ENCODE measurements at places on chromosomes 2 and 18.

- no peak for DNase-seq
These were observed 5.7 kb downstream of the SERPINB8 start for GRCh38 chr18:63975628-63976027.

DNA sequence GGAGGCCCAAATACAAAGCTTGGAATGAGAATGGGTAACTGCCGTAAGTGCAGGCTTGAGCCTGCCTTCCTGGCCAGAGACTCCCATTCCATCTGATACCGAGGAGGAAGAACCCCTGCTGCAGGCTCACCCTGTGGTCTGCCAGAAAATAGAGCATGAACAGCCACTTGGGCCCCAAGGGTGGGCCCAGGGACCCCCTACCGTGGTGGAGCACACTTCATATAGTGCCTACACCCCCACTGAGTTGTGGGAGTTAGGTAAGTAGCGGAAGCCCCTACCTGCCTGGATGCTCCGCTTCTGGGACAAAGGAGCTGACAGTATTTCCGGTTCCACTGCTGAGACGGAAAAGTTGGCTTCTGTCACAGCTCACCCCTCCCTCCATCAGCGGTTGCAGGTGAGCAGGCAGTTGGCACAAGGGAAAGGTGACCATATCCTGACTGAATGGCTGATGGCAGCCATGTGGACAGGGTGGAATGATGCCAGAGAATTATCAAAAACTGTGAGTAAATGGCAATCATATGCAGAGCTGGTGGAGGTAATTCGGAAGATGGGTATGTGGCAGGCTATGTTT is 11.5 kb upstream of the C2orf42 start:
- DNase-seq, result no peak

- no peak for DNase-seq
These were observed 175.1 kb downstream of the ATAD2B start for GRCh38 chr2:23751747-23752265.

- DNase-seq, result no peak
These were observed 1.8 kb upstream of the ZC3H8 start for GRCh38 chr2:112256654-112257053.

DNA sequence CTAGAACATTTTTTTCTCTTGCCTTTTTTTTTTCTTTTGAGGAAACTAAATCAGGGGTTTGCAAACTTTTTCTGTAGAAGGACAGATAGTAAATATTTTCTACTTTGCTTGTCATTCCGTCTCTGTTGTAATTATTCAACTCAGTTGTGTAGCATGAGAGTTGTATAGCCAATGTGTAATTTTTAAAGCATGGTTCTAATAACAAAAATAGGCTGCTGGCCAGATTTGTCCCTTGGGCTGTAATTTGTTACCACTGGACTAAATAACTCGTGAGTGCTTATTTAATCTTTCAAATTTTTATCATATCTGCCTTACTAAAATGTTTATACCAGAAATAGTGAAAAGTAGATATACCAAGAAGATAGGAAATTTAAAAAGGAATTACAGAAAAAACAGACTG is 43.0 kb downstream of the CCDC148 start:
- DNase-seq, result no peak
